T-cell (primary cell): ENCODE measurements at places on chromosomes 5 and 9.

DNA sequence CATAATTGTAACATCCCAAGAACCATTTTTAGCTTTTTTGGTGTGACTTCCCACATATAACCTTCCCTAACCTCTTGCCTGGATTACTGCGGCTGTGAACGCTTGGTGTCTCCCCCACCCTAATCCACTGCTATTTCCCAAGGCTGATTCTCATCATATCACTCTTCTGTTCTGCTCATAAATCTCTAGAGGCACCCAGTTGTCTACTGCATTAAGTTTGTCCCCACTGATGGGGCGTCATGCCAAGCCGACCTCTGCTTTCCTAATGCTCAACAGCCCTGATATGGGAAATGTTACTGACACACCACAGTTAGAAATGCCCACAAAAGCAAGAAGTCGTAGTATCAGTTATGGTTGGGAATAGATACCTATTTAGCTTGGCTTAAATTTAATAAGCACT, 24.4 kb downstream of the NPR3 start:
- DNase-seq = no peak

GRCh38 chr9:136391737-136392537, 8.0 kb downstream of the SNAPC4 start:
- no peak for DNase-seq

- no peak for DNase-seq
Measured at GRCh38 chr9:88713010-88713409, 178.0 kb downstream of the NXNL2 start.

- no peak for DNase-seq
Measured at GRCh38 chr9:128062846-128063831, 4.0 kb downstream of the NAIF1 start.

DNA sequence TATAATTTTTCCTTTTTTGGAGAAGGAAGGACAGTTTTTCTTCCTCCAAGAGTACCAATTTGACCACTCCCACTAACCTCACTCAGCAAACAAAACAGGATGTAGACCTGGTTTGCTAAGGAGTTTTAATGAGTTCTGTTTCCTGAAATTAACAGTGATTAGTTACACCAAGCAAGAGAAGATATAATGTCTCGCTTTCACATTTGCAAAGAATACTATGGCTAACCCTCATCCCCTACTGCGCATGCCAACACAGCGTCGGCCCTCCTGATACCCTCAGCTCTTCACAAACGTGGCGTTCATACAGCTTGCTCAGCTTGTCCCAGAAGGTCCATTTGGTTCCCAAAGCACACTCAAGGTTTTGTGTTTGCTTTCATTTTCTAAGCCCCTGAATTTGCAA, 41.9 kb upstream of the IPPK start:
- DNase-seq = no peak

GRCh38 chr5:52786949-52787599, 642 bp upstream of the ITGA1 start:
- DNase-seq = peak; percentile 12

DNA sequence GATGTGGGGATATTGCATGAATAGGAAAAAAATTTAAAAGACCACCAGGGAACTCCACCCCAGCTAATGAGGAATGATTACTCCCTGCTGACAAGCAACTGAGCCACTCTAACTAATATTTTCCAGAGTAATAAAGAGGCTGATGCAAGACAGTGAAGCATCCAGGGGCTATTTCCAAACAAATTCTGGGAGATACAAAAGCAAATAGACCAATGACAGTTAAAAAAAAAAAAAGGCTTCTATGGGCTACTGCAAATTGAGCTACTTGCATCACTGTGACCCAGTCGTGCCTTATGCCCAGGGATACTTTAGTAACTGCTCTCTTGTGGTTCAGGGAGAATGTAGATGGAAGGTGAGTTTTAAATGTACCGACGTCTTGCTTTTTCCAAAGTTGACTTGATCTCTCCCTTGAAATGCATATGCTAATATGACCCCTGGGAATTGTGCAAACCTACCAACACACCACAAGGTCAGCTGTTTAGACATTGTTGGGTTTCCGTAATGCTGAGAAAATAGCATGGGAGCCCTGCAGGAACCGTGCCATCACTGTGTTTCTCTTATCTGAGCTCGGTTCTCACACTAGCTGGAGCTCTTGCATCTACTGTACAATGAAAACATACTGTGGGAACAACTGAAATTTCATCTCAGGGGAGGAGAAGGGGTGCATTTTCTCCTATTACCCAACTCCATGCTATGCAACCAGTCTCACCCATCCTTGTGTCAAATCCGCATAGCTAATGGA, 250.6 kb upstream of the MAP3K1 start:
- no peak for DNase-seq

GRCh38 chr5:145854651-145855258, 18.1 kb downstream of the GRXCR2 start:
- DNase-seq = no peak

- no peak for DNase-seq
Measured at GRCh38 chr5:64887910-64888309, 119.2 kb downstream of the CWC27 start.

- no peak for DNase-seq
Measured at GRCh38 chr9:600006-600405, 241.5 kb upstream of the DMRT1 start.

DNA sequence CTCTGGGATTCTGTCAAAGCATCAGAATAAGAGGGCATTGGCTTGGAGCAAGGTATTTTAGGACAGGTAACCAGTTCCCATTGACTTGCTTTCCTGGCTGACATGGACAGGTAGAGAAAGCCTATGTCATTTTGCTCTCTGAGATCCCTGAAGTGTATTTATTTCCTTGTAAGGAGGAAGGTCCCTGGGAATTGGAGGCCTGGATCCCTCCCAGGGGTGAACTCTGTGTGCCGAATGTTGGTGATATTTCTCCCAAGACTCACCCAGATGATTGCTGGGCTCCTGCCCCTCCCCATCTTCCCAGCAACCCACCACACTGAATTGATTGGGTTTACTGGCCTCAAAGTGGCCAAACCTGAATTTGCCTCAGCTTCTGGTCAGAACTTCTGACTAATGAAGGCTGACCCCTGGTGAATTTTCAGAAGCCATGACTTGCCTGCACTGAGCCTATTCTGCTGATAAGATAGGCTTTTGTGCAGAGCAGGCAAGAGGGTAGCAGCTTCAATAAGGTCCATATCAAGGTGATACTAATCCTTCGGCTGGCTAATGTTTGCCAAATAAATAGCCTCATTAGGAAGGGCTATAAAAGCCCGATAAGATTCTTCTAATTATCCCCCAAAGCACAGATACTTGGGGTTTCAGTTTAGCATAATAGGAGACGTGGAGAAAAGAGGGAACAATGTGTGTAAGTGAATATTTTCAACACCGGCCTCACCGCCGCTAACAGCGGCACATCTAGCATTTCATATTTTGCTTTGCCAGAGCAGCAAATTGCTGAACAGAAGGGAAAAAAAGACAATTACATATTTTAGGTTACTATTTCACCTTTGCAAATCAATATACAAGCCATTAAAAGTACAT, 152.9 kb upstream of the PITX1 start:
- no peak for DNase-seq

- no peak for DNase-seq
Measured at GRCh38 chr9:130220352-130220751, 45.2 kb upstream of the HMCN2 start.

DNA sequence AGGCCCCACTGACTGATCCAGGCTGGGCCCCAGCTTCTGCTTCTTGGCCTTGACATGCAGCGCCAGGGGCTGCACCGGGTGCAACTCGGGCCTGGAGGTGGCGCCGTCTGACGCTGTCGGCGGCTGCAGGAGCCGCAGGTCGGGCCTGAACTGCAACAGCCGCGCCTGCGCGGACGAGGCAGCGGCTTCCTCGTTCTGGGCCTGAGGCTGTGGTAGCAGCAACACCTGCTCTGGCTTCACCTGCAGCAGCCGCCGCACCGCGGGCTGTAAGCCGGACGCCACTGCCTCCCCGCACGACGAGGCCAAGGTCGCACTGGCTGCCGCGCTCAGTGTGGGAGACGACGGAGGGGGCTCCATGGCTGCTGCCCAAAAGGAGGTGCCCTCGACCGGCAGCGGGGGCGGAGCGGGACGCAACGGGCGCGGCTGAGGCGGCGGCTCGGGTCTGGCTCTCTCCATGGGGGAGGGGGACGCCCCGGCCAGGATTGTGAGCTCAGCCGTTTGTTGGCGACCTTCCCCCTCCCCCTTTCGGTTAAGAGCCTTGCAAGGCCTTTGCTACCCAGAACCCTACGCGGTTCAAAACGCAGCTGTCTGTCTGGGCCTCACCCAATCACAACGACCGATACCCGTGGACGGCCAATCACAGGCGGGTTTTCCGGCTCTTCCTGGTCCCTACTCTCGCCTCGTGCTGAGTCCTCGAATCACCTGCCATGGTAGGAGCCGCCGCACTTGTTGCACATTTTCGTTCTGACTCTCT, 438 bp downstream of the SOX30 start:
- peak; percentile 83 for DNase-seq

GRCh38 chr9:123863164-123863855, 66.6 kb downstream of the DENND1A start:
- no peak for DNase-seq

GRCh38 chr5:158777647-158778350, 321.9 kb downstream of the EBF1 start:
- no peak for DNase-seq

DNA sequence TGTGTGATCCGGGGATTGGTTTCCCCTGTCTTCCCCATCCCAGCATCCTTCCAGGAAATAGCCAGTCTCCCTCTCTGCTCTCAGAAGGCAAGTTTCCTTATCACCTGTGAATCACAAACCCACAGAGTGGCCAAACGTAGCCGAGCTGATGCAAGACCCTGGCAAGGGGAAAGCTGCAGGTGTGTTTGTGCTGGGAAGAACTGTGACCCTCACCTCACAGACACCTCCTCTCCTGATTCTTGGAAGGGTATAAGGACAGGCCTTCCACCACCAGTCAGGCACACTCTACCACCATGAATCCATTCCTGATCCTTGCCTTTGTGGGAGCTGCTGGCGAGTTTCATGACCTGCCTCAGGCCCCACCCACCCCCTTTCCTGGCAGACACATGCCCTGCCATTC, at the start of gene PRSS3:
Gene PRSS3, plus strand, starts transcription at position 281 of the 400 bp plus-strand sequence. Its CDS starts 13 bp downstream, at position 294.
- DNase-seq = no peak

DNA sequence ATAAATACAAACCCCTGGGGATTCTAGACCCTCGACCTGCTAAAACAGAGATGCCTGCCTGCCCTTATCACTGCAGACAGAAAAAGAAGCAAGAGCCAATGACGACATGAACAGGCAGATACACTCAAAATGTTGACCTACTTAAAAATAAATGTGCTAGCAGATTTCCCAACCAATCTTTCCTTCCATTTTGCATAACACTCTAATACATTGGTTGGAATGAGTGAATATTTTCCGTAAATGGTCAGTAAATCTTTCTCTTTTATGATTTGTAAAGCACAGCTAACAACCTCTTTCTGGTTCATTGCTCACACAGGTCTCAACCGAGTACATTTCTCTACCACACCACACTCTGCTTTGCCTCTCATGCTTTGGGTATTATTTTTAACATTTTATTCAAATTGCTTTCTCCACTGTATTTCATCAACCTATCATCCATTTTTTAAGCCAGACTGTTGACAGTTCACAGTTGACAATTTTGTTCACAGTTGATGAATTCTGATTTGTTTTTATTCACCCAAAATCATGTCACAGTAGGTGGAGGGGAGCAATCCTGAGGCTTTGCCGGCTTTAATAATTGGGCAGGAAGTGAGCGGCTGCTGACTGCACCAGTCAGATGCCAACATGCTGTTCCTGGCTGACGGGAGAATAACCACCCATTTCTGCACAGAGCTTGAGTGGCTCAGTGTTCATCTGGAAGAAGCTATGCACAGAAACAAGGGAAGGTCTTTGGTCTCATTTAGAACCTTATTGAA, 426.6 kb downstream of the SPOCK1 start:
- no peak for DNase-seq

DNA sequence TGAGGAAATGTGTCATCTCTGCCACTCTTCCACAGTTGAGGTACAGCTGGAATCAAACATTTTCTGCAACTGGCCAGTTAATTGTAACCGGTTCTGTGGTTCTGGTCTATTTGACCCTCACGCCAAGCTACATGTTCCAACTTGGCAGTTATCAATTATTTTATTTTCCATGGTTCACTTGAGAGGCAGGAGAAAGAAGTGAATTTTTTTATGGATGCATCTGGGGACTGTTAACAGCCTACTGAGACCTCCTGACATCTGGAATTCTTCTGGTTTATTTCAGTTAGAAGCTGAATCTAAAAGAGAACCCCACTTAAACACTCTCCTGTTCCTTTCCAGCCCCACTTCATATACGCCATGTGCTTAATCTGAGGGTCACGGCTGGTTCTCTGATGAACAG, 372.3 kb downstream of the DNAH5 start:
- no peak for DNase-seq

DNA sequence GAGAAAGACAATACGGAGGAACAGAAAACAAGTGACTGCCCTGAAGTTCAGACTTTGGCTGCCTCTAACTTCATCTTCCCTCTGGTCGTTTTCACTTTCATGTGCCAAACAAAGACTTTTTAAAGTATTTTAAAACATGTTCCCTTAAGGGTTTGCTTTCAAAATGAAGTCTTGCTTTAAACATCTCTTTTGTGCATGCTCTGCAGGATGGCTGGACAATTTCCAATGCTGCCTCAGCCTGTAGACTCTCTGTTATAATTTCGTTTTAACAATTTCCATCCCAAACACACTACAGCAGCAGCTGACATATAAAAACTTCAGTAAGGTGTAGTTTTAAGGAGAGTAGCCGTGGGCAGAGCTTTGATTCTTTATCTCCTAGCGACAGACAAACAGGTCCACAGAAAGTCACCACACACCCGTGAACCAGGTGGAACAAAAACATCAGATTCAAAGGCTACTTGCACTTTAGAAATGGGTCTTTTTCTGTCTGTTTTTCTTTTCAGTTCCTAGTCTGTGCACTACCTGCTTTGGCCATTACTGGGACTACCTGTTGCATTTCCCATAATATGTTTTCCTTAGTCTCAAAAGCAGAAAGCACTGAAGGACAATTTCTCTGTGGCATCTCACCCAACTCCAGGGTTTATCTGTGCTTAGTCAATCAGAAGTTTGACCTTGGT, 308.9 kb downstream of the DTWD2 start:
- DNase-seq = no peak

- DNase-seq = peak; percentile 7
Measured at GRCh38 chr5:68424799-68425537, 209.4 kb downstream of the PIK3R1 start.

- DNase-seq = no peak
Measured at GRCh38 chr9:76799473-76799872, 35.2 kb downstream of the PCA3 start.

- no peak for DNase-seq
Measured at GRCh38 chr5:132781029-132781428, 4.0 kb upstream of the SEPTIN8 start.

- no peak for DNase-seq
Measured at GRCh38 chr5:76468635-76469425, 65.7 kb downstream of the IQGAP2 start.

- no peak for DNase-seq
Measured at GRCh38 chr5:16507716-16508115, 42.1 kb upstream of the ZNF622 start.

GRCh38 chr5:176371621-176372539, 6.6 kb downstream of the ARL10 start:
- no peak for DNase-seq

- no peak for DNase-seq
Measured at GRCh38 chr5:135493406-135494180, 41.4 kb upstream of the TIFAB start.
